Gastrocnemius medialis (tissue), 4 donors: ENCODE measurements at places on chromosomes 4 and X.

- peaks cover 3% of the 10 kb centered on the region for H3K4me1 ChIP-seq
- no peak for DNase-seq
- no peaks in the 10 kb centered on the region for H3K36me3 ChIP-seq
- no peaks in the 10 kb centered on the region for H3K27me3 ChIP-seq
- H3K27ac ChIP-seq, result peak overlapping the region; percentile 0
- H3K4me3 ChIP-seq, result no peak overlapping the region
These were observed 92.0 kb upstream of the CBR4 start for GRCh38 chr4:169102026-169102425.

- H3K27ac ChIP-seq, result no peak overlapping the region
- H3K4me3 ChIP-seq, result no peak overlapping the region
- DNase-seq, result no peak
- H3K27me3 ChIP-seq, result no peaks in the 10 kb centered on the region
These were observed 3.1 kb downstream of the MGST2 start for GRCh38 chr4:139668658-139669201.

DNA sequence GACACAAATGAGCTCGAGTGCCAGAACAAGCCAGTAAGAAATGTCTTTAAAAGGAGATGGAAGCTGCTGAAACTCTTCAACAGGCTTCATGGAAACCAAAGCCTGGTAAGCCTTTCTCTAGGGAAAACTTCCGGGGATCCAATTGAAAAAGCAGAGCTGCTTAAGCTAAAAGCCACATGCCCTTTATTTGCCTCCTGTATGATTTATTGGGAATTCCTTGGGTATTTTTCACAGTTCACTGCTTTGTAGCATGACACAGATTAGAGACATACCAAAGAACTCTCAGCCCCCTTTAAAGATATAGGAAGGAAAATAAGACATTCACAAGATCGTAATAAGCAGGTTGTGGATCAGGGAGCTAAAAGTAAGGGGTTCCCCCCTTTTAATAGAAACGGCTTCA lies 6.5 kb upstream of the ARHGAP6 start:
- no peak overlapping the region for H3K27ac ChIP-seq
- DNase-seq, result no peak
- no peak overlapping the region for H3K4me3 ChIP-seq
- H3K4me1 ChIP-seq, result no peaks in the 10 kb centered on the region
- no peaks in the 10 kb centered on the region for H3K27me3 ChIP-seq

GRCh38 chrX:74438764-74439163 lies 17.5 kb downstream of the SLC16A2 start:
- no peaks in the 10 kb centered on the region for H3K27me3 ChIP-seq
- H3K36me3 ChIP-seq, result no peaks in the 10 kb centered on the region
- H3K4me3 ChIP-seq, result no peak overlapping the region
- no peak for DNase-seq

- peak overlapping the region; percentile 13 for H3K27ac ChIP-seq
- no peaks in the 10 kb centered on the region for H3K27me3 ChIP-seq
- peaks cover 8% of the 10 kb centered on the region for H3K36me3 ChIP-seq
These were observed 6.3 kb upstream of the ADD1 start for GRCh38 chr4:2837110-2837903.

GRCh38 chr4:23882976-23883531 lies 6.8 kb downstream of the PPARGC1A start:
- H3K4me3 ChIP-seq, result peak overlapping the region; percentile 18
- peak overlapping the region; percentile 99 for H3K27ac ChIP-seq
- H3K27me3 ChIP-seq, result no peaks in the 10 kb centered on the region

GRCh38 chrX:130771648-130772047 lies 131.4 kb downstream of the ENOX2 start:
- H3K27me3 ChIP-seq, result no peaks in the 10 kb centered on the region
- H3K4me1 ChIP-seq, result peaks cover 4% of the 10 kb centered on the region
- no peak for DNase-seq
- H3K4me3 ChIP-seq, result no peak overlapping the region

- H3K27me3 ChIP-seq, result no peaks in the 10 kb centered on the region
- no peak for DNase-seq
- no peaks in the 10 kb centered on the region for H3K4me1 ChIP-seq
- no peaks in the 10 kb centered on the region for H3K36me3 ChIP-seq
- H3K4me3 ChIP-seq, result no peak overlapping the region
- H3K27ac ChIP-seq, result no peak overlapping the region
These were observed 710.6 kb downstream of the TRAM1L1 start for GRCh38 chr4:116374815-116375214.

DNA sequence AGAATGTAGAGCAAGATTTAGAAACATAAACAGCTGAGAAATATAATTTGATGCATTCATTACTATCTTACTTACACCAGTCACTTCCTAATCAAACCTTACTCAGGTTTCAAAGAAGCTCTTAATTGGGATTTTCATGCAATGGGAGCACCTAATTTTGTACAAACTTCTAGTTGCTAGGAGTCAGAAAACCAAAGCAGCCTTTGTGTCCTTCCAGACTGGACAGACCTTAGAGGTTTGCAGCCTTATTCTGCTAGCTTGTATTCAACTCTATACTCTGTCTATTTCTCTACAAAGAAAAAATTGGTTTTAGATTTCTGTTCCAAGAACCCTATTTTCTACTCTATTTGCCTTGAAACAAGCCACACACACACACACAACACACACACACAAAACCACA lies 19.4 kb downstream of the GABRA2 start:
- H3K36me3 ChIP-seq, result no peaks in the 10 kb centered on the region
- H3K27me3 ChIP-seq, result no peaks in the 10 kb centered on the region
- no peaks in the 10 kb centered on the region for H3K4me1 ChIP-seq
- no peak overlapping the region for H3K27ac ChIP-seq
- DNase-seq, result no peak

DNA sequence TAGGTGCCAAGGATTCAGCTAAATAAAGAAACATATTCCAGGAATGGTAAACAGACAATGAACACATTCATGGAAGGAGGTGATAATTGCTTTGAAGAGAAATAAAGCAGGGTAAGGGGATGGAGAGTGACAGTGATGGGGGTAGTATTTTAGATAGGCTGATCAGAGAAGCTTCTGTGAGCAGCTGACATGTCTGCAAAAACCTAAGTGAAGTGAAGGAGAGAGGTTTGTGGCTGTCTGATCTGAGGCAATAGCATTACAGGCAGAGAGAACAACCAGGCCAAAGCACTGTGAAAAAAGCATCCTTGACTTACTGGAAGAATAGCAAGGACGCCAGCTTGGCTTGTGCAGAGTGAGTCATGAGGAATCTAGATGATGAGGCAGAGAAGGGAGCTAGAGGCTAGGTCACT lies 271.9 kb upstream of the GATB start:
- no peaks in the 10 kb centered on the region for H3K36me3 ChIP-seq
- no peak overlapping the region for H3K4me3 ChIP-seq
- DNase-seq, result peak; percentile 19
- peaks cover 5% of the 10 kb centered on the region for H3K4me1 ChIP-seq

- no peak for DNase-seq
- H3K4me3 ChIP-seq, result no peak overlapping the region
- no peaks in the 10 kb centered on the region for H3K4me1 ChIP-seq
- no peaks in the 10 kb centered on the region for H3K27me3 ChIP-seq
- no peak overlapping the region for H3K27ac ChIP-seq
These were observed 45.9 kb upstream of the NUDT6 start for GRCh38 chr4:122968227-122968812.

DNA sequence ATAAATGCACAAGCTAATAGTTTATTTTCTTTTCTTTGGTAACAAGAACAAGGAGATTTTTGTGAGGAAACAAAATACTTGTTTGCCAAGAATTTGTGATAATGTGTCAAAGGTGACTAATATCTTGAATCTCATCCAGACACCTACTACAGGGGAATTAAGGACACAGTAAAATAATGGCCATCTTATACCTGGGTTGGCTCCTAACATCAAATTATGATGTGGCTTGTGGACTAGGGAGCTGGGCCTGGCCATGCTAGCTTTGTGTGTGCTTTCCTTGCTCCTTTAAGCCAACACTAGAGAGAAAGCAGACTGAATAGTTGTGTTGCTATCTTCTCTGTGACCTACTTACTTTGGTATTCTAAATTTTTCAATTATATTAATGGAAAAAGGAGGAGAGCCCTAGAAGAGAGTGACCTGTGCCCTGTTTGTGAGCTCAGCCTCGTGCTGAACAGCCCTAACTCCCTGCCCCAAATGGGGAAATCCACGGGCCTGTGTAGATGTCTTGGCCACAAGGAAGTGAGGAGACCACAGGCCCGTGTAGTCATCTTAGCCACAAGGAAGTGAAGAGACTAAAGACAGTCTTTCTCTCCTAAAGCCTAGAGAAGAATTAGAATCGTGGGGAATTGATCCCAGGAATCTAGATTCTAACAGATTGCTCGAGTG lies 23.3 kb downstream of the ARHGAP24 start:
- H3K4me3 ChIP-seq, result no peak overlapping the region
- no peaks in the 10 kb centered on the region for H3K36me3 ChIP-seq
- peak; percentile 38 for DNase-seq
- H3K4me1 ChIP-seq, result peaks cover 6% of the 10 kb centered on the region

- no peaks in the 10 kb centered on the region for H3K4me1 ChIP-seq
- H3K4me3 ChIP-seq, result no peak overlapping the region
- no peaks in the 10 kb centered on the region for H3K36me3 ChIP-seq
These were observed 223.1 kb upstream of the LEF1 start for GRCh38 chr4:108391701-108392455.

GRCh38 chr4:184074677-184075388 lies 142.8 kb downstream of the ENPP6 start:
- no peak overlapping the region for H3K4me3 ChIP-seq
- H3K27me3 ChIP-seq, result no peaks in the 10 kb centered on the region
- no peaks in the 10 kb centered on the region for H3K36me3 ChIP-seq

- H3K27ac ChIP-seq, result no peak overlapping the region
- H3K27me3 ChIP-seq, result no peaks in the 10 kb centered on the region
- no peaks in the 10 kb centered on the region for H3K4me1 ChIP-seq
- no peak for DNase-seq
- H3K36me3 ChIP-seq, result no peaks in the 10 kb centered on the region
These were observed 14.5 kb upstream of the DACH2 start for GRCh38 chrX:86133761-86134160.

- H3K36me3 ChIP-seq, result no peaks in the 10 kb centered on the region
- no peak overlapping the region for H3K27ac ChIP-seq
- no peak overlapping the region for H3K4me3 ChIP-seq
- no peak for DNase-seq
- no peaks in the 10 kb centered on the region for H3K4me1 ChIP-seq
- no peaks in the 10 kb centered on the region for H3K27me3 ChIP-seq
These were observed 129.2 kb upstream of the KLHL4 start for GRCh38 chrX:87388381-87388780.

- no peak for DNase-seq
- no peak overlapping the region for H3K4me3 ChIP-seq
- peaks cover 8% of the 10 kb centered on the region for H3K27me3 ChIP-seq
These were observed 115.6 kb upstream of the NALF2 start for GRCh38 chrX:69388526-69388925.

DNA sequence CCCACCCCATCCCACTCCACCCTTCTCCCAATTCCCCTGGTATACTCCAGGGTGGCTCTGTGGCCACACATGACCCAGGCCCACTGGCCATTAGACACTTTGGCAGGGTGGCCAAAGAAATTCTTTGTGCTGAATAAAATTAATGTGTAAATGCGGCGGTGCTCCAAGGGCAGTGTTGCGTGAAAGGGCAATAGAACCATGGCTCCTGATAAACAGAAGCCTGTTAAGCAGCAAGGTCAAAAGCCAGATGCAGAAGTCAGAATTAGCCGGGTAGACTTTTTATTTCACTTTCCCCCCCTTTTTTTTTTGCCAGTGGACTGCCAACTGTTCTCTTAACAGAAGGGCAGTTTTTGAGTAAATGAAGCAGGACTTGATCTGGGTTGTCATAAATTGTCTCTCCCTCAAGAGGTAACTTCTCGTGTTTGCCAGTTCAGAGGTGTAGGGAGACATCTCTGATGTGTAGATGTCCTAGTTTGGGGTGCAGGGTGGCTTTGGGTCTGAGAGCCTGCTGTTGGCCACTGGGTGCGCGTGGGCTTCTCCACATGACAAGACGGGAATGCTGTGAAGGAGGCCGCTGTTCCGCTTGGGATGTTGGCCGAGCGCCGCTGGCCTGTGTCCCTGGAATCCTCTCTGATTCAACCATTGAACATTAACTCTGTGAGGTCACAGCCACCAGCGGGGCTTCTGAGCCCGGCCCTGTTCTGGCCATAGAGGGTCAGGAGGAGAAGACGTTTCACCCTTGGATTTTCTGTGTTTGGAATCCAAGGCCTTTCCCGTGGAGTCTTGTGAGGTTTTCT lies 139.5 kb downstream of the TBL1X start:
- DNase-seq, result peak; percentile 54
- H3K4me3 ChIP-seq, result peak overlapping the region; percentile 22

- no peak overlapping the region for H3K27ac ChIP-seq
- H3K27me3 ChIP-seq, result no peaks in the 10 kb centered on the region
- H3K36me3 ChIP-seq, result no peaks in the 10 kb centered on the region
- peaks cover 6% of the 10 kb centered on the region for H3K4me1 ChIP-seq
These were observed 500.1 kb downstream of the STPG2 start for GRCh38 chr4:97643179-97643578.

DNA sequence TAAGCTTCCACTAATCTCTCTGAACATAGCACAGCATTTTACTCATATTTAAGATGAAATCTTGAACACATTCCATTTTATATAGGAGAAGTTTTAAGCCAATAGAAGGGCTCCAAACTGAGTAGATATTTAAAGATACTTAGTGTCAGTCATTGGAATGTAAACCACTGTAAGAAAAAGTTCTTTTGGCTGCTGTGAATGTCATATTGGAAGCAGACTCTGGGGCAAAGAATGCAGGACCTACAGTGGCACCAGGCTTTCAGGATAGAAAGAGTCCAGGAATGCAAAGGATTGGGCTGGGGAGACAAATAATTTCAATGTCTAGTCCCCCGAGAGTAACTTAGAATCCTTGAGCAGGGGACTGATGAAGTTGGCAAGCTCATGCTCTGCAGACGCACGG lies 1047.7 kb downstream of the STIM2 start:
- H3K36me3 ChIP-seq, result no peaks in the 10 kb centered on the region
- no peak overlapping the region for H3K4me3 ChIP-seq
- H3K27me3 ChIP-seq, result no peaks in the 10 kb centered on the region

DNA sequence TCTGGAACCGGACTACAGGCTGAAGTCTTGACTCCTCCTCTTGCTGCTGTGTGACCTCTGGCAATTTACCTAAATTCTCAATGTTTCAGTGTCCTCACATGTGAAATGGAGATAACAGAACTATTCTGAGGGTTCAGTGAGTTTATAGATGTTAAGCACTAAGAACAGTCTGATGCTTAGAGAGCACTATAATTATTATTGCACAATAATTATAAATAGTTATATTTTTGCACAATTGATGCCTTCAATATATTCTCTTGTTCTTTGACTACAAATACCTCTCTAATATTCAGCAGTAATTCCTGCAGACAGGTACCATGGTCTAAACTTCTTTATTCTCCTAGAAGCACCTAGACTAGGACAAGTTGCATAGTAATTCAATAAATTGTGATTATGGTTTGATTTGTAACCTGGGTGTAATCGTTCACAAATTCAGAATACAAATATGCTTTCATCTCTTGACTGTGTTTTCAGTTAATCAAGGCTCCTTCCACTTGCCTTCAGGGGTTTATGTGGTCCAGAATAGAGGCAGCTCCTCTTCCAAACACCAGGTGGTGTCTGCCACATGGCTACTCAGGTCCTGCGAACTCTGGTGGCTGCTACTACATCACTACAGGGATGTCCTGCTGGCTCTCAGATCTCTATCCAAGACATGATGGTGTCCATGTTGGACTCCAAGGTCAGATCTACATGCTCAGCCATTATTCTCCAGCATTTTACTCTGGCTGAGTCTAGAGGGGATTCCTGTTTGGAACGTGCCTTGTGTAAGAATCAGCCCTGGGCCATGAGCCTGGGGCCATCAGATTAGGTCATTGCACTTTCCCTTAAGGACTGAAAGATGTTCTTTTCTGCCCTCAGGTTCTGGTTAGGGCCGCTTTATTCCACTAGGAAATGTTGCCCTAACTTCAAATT lies 103.4 kb downstream of the QRFPR start:
- H3K36me3 ChIP-seq, result no peaks in the 10 kb centered on the region
- no peak for DNase-seq
- H3K27me3 ChIP-seq, result no peaks in the 10 kb centered on the region
- no peak overlapping the region for H3K27ac ChIP-seq
